ENCODE measurements at places on chromosomes 13 and 19.

GRCh38 chr19:48509467-48510194 lies 2.0 kb downstream of the LMTK3 start:
- no peak for DNase-seq

DNA sequence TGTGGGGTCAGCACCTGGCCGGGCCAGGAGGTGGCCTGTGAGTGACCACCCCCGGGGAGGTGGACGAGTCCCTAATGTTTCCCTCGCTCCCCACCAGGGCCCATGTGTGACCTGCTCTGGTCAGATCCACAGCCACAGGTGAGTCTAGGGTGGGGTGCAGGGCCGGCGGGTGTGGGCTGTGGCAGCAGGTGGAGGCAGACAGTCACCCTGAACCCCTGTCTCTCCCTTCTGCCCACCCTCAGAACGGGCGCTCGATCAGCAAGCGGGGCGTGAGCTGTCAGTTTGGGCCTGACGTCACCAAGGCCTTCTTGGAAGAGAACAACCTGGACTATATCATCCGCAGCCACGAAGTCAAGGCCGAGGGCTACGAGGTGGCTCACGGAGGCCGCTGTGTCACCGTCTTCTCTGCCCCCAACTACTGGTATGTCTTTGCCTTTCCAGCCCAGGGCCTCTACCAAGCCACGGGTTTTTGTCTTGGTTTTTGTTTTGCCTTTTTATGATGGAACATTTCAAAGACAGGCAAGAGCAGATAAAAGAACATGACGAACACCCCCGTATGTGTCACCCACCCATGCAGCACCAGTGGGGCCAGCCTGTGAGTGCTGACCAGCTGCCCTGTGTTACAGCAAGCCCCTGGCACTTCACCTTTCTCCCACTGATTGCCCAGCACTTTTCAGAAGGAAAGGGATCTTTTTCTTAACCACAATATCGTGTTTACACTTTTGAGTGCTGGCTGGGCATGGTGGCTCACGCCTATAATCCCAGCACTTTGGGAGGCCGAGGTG lies 24.9 kb downstream of the CCDC8 start:
- no peak for DNase-seq

DNA sequence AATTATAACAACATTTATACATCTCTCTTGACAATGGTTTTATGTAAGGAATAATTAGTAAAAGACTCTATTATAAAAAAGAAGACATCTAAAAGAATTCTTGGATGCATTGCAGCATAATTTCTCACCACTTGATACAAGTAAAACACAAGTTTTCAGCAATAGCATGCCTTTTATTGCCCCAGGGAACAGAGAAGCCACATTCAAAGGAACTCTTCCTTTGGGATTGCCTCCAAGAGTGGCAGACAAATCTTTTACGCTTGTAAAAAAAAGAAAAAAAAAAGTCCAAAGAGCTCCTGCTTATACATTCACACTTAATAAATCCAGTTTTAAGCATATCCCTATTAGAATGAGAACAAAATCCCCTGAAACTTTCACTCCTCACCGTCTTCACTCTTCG lies 2357.8 kb upstream of the PCDH20 start:
- no peak for DNase-seq

GRCh38 chr13:45333251-45333976 lies 7.6 kb downstream of the TPT1 start:
- DNase-seq: no peak

DNA sequence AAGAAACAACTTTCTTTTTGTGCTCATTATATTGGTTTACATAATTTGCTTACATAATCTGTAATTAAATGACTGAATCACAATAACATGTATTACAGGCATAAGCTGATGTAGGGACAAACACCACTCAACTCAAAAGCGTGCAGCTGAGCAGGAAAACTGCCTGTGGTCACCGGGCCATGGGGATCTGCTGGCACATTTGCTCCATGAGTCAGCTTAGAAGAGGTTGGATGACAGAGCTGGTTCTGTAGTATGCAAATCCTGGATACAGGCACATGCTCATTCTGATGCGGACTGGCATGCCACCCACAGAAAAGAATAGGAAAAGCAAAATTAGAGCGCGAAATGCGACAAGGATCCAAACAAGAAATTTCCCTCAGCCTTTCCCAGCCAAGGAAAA lies 128.6 kb downstream of the USP12 start:
- DNase-seq: peak; percentile 16

- no peak for DNase-seq
Observed at GRCh38 chr19:35797663-35798062, 15.0 kb downstream of the PRODH2 start.

DNA sequence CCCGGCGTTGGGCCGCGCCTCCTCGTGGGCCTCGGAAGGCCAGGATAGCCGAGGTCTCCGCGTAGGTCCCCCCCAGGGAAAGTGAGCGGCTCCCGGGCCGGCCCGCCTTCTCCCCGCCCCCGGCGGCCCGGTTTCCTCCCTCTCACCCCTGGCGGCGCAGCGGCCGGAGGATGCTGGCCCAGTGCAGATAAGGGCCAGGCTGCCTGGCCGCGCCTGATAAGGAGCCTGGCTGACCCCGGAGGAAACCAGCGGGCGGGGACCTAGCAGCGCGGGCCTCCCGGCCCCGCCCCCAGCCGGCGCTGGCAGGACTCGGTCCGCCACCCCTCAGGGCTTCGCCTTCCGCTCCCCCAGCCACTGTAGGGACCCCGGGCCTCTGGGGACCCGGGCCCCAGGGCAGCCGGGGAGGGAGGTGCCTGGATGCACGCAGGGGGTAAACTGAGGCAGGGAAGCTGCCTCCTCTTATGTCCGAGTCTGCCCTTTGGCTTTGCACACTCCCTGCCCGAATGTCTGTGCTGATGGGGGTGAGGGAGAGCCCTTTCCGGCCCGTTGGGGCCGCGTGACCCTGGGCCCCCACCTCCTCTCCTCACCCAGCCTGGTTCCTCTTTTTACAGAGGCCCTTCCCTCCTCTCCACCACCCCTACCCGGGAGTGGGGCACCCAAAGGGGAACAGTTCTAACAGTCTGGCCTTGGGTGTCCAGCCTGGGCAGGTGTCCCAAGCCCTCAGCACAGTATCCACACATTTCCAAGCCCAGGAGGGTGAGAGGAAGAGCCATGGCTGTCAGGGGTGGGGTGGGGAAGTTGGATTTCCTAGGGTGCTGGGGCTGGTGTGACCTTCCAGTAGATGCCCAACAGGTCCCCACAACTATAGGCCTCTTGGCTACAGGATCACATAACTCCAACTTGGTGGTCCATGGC lies at the start of gene LYL1:
Gene LYL1, minus strand, starts transcription at position 193 of the 915 bp plus-strand sequence. CDS start 1,687 bp downstream, outside the sequence.
- no peak for DNase-seq

- no peak for DNase-seq
Observed at GRCh38 chr13:97212601-97213040, 9.5 kb upstream of the MBNL2 start.

DNA sequence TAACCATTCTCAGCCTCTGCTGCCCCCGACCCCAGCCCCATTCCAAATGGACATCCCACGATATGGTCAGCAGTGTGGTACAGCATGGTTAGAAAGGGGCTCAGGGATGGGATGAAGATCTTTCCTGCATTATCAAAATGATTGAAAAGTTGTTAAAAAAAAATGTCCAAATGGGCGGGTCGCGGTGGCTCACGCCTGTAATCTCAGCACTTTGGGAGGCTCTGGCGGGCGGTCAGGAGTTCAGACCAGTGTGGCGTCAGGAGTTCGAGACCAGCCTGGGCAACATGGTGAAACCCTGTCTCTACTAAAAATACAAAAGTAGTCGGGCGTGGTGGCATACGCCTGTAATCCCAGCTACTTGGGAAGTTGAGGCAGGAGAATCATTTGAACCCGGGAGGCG lies 54.3 kb upstream of the ZNF254 start:
- DNase-seq: no peak

- DNase-seq: no peak
Observed at GRCh38 chr19:57363688-57364181, 384 bp downstream of the TRAPPC2B start.

DNA sequence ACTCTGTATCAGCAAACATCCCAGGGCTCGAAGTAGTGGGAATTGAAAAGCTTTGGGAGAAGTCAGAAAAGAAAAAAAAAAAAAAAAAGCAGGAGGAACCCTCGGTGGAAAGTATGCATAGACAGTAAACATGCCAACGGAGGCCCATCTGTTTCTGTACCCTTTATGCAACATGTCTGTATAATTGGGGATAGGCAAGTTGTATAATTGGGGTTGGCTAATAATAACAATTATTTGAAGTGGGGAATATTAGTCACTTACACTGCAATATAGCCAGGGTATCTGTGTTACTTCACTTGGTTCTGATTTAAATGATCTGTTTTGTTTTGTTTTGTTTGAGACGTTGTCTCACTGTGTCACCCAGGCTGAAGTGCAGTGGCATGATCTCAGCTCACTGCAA lies 12.1 kb upstream of the IGFL4 start:
- no peak for DNase-seq

GRCh38 chr13:21006141-21007005 lies 55.0 kb downstream of the LATS2 start:
- DNase-seq: peak; percentile 12

- DNase-seq: no peak
Observed at GRCh38 chr13:50543782-50544181, 299.7 kb downstream of the DLEU7 start.

- no peak for DNase-seq
Observed at GRCh38 chr13:98803111-98803561, 50.7 kb upstream of the SLC15A1 start.

DNA sequence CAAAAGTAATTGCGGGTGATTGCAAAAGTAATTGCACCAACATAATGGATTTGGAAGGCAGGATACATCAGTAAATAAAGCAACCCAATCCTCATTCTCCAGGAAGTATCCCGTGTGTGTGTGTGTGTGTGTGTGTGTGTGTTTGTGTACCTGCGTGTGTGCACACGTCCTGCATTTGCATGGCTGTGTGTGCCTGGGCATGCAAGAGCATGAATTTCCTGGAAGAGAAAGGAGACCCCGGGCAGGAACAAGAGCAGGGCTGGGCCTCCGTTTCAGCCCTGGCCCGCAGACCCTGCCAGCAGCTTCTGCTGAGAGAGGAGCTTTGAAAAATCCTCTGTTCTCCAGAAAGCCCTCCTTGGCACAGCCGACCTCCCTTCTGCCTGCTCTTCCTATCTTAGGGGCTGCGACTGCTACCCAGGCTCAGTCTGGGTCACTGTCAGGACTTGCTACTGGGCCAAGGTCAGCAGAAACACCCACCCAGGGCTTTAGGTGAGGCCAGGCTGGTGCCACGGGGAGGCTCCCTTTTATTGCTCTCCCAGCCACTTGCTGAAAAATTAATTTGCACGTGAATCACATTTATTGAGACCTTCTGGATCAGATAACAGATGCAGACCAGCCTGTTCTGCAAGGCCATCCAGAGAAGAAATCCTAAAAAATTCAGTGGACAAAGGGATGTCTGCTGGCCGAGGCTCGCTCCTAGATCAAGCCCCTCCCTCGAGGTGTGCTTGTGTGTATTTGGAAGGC lies 258.3 kb downstream of the ZNF536 start:
- peak; percentile 17 for DNase-seq

- no peak for DNase-seq
Observed at GRCh38 chr19:11195681-11196080, 1.7 kb downstream of the KANK2 start.

GRCh38 chr13:107395927-107396662 lies 819.2 kb downstream of the LIG4 start:
- no peak for DNase-seq

DNA sequence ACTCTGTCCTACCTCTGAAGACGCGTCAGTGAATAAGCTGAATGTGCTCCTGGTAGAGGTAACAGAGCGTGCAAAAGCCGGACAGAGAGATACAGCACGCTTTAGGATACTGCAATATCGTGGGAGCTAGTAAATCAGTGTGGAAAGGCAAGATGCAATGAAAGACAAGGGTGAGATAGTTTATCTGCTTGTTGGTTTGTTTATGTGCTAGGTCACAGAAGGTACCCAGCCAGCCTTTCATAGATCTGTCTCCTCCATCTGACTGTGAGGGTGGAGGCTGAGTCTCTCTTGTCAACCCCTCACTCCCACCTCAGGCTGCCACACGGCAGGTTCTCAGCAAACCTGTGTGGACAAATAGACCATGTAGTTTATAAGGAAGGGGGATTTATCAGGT lies 904 bp upstream of the GIPC1 start:
- peak; percentile 13 for DNase-seq

DNA sequence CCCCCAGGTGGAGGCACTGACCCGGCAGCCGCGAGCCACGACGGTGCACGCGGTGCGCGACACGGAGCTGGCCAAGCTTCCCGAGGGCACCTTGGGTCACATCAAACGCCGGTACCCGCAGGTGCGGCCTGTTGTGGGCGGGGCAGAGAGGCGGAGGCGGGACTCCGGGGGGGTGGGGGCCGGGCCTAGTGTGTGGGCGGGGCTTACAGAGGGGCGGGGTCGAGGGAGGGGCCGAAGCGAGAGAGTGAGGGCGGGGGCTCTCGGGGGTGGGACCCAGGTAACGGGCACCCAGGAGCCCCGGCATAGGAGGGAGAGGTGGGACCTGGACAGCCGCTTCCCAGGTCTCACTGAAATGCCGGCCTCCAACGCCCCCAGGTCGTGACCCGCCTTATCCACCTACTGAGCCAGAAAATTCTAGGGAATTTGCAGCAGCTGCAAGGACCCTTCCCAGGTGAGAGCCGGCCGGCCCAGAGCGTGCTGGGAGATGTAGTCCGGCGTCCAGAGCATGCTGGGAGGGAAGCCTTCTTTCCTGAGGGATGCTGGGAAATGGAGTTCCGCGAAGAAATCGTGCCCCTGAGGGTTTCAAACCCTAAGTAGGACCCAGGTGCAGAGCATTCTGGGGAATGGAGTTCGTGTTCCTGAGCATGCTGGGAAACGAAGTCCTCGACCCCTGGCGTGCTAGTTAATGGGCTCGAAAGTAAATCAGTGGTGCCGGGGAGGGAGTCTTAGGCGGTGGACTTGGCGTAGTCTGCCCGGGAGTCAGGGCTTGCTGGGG lies 15.7 kb downstream of the PNPLA6 start:
- no peak for DNase-seq

- DNase-seq: peak; percentile 94
Observed at GRCh38 chr19:53867225-53868090, at the start of gene MYADM. TSS of gene MYADM (plus strand) at chr19:53867883. CDS start at chr19:53873530, 5,647 bp downstream.

DNA sequence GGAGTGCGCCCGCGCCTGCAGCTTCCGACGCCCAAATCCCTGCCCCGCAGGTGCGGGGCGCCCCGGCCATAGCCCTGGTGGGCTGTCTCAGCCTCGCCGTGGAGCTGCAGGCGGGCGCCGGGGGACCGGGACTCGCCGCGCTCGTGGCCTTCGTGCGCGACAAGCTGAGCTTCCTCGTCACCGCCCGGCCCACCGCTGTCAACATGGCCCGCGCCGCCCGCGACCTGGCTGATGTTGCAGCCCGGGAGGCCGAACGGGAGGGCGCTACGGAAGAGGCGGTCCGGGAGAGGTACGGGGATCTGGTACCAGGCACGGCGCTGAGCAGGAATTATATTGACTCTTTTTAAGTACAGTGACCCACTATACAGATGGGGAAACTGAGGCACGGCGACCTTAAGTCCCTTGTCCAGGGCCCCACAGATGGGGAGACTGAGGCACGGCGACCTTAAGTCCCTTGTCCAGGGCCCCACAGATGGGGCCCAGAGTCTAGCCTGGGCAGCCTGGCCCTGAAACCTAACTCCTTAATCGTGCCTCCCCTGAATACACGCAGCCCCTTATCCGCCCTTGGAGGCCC lies 586 bp downstream of the MRI1 start:
- DNase-seq: no peak

DNA sequence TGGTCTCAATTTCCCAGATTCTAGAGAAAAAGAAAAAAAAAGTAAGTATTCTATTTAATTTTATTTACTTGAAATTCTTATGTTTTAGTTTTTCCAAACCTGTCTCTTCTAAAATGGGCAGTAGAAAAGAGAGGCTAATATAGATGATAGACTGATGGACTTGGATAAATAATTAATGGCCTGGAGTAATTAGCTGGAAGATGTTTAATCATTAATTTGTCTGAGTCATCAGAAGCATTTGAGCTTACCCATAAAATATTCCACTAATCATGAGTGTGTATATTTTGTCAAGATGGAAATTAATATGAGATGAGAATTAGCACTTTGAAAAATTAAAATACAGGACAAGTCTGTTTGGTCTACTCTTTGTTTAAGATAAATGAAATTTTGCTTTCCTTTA lies 212.1 kb upstream of the MIR17HG start:
- DNase-seq: no peak

All from DMS79 treated with DMSO at 0.1 percent for 48 hours (cell line).